ENCODE measurements at places on chromosomes 1 and 21.

GRCh38 chr1:208069908-208070307 is 159.0 kb upstream of the CD34 start:
- no peak for DNase-seq

- no peak for DNase-seq
Observed at GRCh38 chr1:176701151-176701866, 238.3 kb downstream of the PAPPA2 start.

- DNase-seq: no peak
Observed at GRCh38 chr21:35303085-35303484, 254.0 kb upstream of the RUNX1 start.

DNA sequence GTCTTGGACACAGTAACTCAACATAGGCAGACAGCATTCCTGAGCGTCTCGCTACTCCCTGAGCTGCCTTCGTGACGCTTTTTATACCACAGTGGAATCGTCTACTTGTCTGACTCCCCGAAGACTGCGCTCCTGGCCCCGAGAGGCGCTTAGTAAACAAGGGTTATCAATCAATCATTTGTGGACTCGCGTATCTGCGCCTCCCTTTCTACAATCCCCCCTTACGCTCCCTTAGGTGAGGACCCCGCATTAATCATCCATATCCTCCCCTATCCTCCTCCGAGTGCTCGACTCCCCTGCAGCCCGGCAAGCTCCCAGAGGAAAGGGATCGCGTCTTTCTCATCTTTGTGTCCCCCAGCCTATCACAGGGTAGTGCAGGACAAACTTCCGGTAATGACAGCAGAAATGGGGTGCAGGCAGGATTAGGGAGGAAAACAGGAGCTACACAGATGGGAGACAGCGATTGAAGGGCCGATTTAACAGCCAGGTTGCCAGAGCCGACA is 522 bp downstream of the TMEM59 start:
- DNase-seq: peak; percentile 66

GRCh38 chr21:33244082-33244778 is 14.5 kb downstream of the IFNAR2 start:
- DNase-seq: no peak

DNA sequence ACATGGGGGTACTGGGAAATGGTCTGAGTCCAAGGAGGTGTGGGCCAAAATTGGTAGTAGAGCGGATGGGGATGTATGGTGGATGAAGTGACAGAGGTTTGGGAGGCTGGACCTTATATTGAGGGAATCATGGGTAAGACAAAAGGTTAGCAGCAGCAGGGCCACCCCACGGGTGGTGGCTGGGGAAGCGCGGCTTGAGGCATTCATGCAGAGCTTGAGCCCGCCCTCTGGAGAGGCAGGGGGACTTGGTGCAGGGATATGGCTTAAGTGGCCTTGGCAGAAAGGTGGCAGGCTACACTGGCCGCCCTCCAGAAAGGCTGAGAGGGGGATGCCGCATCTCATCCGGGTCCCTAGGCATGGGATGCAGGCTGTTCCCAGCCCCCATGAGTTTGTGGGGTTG is 31.5 kb downstream of the HMGB4 start:
- DNase-seq: no peak

DNA sequence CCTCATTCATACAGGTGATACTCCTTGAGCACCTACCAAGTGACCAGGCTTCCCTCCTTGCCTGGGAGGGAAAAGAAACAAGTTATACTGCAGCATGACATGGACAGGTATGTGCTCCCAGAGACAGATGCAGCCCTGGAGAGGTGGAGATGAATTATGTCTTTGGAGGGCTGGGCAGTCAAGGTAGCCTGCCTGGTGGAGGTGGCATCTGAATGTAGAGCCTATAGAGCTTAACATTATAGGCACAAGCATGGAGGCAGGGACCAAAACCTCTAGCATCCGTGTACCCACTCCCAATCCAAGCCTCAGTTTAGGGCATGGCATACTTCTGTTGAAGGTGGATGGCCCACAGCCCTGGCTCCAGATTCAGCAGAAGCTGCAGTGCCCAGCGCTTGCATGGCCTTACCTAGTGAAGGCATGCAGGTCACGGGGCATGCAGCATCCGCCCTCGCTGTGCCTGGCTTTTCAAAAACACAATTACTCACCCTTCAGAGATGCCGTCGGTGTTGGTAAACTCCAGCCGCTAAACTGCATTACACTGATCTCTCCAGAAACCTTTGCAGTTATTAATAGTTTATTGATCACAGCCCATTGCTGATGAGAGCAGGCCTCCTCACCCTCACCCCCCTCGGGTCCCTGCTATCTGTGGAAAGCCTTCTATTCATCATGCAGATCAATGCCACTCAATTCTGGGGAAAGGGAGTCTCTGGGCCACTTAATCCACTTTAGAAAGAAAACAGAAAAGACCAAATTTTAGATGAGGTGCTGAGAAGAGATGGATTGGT is 151.1 kb upstream of the KLHDC7A start:
- DNase-seq: no peak

DNA sequence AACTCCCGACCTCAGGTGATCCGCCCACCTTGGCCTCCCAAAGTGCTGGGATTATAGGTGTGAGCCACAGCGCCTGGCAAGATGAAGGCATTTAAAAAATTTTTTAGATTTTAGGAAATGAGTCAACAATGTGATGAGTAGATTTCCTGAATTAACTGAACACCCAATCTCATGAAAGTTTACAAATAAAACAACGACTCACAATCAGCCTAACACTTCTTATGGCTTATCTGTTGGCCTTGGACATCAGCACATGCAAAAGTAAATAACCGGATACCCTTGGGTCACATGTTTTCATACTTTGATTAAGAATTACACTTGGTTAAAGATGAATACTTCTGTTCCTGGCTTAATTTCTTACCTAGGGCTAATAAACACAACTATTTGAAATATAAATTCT is 3.0 kb downstream of the GNG12 start:
- DNase-seq: no peak

DNA sequence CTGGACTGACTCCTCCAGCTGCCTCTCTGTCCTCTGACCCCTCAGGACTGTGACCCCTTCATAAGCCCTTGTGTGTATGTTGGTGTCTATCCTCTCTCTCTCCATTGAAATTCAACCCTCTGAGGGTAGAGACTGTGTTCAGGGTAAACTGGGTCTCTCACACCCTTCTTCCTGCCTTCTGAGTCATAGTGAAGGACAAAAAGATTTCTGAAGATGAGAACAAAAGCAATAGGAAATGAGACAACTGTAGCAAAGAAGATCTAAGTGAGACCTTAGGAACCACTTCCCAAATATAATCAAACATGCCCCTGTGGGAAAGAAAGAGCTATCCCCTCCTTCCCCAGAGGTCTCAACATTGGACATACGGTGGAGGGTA is 16.9 kb downstream of the NUAK2 start:
- no peak for DNase-seq

DNA sequence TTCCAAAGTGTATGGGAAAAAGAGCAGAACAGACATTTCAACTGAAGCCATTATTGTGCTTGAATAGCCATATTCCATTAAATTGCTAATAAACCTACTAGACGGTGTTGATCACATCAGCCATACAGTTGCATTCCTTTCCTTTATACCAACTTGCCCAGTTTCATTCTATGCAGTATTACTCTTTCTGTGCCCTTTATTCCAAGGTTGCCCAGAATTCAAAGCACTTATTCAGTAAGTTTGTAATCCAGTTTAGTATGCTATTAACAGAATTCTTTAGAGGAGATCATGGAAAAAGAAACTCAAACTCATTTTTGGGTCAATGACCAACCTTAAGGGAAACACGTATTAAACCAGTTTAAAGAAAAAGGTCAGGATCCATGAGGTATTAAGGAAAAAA is 89.5 kb downstream of the DDAH1 start:
- no peak for DNase-seq

- DNase-seq: no peak
Observed at GRCh38 chr1:5265438-5266075, 611.1 kb downstream of the AJAP1 start.

DNA sequence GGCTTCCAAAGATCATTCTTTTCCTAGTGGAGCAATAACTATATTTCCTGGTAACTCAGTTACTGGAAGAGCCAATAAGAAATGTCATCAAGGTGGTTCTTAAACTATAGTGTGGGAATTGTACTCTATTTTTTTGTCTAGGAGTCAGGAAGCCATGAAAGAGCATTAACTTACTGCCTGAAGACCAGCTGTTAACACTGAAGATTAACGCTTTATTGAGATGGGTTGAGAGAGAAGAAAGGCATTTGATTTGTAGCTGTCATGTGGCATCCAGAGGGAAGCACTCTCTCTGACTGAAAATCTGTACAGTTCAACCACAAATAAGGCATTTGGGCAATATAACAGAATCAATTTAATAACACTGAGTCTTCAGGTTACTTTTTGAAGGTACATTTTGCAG is 76.0 kb downstream of the DNM3 start:
- no peak for DNase-seq

DNA sequence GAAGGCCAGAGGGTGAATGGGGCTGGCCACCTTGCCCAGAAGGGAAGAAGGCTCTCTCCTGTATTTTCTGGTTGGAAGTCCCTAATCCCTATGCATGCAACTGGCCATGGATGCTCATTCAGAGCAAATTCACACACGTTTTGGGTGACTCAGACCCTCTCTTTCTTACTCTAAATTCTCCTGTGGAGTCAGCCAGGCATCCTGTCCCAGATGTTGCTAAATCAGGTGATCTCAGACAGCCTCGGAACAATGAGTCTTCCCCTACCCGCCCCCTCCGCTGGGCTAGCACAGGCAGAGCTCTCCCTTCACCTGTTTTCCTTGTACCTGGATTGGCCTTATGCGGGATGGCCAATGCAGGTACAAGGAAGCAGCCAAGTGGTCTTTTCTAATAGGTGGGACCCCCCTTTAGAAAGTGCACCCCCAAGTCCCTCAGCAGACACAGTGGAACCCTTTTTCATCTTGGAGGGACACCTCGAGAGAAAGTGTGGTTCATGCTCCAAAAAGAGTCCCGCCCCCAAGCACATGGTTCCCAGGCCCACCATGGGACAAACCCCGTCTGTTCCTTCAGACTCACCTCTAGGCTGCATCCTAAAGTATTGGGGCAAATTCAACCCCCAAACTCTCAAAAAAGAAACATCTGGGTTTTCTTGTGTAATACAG is 8.6 kb downstream of the S100A6 start:
- DNase-seq: no peak

DNA sequence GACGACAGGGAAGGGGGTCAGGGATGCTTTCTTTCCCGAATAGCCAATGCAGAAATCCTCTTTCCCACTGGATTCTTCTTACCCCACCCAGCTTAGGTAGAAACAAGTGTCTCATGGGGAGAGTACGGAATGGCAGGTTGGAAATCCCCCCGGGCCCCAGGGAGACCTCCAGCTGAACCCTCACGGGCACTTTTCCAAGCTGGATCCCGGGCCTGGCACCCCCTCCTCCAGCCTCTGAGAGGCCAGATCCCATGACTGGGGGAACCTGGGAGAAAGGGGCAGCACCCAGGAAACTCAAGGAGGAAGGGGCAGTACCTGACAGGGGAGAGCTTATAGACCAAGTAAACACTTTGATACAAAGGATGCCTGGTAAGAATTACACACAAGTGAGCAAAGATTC is 1.3 kb downstream of the PKP1 start:
- DNase-seq: no peak

DNA sequence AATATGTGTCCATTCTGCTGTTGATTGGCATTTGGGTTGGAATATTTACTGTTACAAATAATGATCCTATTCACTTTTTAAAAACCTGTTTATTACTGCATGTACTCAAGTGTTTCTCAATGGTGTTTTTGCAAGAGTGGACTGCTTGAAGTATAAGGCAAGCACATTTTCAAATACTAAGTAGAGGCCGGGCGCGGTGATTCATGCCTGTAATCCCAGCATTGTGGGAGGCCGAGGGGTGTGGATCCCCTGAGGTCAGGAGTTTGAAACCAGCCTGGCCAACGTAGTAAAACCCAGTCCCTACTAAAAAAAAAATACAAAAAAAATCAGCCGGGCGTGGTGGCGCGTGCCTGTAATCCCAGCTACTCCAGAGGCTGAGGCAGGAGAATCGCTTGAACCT is 276.9 kb upstream of the ADGRL4 start:
- no peak for DNase-seq

- DNase-seq: peak; percentile 60
Observed at GRCh38 chr1:6523566-6523965, 30.7 kb downstream of the NOL9 start.

DNA sequence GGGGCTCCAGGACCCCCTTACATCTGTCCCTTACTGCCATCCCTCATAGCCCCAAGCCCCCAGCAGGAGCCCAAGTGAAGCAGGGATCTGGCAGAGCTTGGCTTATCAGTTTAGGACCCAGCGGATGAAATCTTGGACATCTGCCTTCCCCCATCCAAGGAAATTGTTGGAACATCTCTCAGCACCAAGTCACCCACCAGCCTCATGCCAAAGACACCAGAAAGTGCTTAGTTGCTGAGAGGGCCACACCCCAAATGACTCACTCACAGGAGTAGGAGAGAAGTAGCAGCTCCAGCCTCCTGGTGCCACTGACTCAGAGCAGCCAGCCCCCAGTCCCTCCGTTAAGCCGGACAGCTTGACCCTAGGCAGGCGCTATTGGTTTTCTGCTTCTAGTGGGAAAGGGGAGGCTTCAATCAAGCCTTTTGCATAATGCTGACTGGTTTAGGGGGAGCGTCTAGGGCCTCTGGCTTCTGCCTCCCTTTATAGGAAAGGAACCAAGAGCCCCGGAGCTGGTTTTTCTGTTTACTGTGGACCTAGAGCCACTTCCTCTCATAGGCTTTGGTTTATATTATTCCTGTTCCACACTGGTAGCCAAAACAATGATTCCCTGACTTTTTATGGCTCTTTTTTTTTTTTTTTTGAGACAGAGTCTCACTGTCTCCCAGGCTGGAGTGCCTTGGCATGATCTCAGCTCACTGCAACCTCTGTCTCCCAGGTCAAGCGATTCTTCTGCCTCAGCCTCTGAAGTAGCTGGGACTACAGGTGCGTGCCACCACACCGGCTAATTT is 114.2 kb upstream of the IPO9 start:
- DNase-seq: peak; percentile 96

DNA sequence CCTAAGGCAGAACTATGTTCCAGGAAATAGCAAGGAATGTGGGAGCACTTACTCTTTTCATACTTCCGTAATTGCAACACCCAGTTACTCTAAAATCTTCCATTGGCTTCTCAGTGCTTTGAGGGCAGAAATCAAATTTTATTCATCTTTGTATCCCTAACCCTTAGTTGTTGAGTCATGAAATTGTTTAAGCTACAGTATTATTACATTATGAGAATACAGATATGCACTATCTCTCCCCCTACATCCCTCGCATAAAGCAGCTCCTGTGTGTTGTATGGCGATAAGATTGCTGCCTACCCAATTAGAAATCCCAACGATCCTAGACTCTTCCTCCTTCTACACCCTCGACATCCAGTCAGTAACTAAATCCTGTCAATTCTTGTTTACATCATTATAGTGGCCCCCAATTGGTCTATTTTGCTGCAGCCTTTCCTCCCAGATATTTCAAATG is 2.6 kb downstream of the AIDA start:
- no peak for DNase-seq

DNA sequence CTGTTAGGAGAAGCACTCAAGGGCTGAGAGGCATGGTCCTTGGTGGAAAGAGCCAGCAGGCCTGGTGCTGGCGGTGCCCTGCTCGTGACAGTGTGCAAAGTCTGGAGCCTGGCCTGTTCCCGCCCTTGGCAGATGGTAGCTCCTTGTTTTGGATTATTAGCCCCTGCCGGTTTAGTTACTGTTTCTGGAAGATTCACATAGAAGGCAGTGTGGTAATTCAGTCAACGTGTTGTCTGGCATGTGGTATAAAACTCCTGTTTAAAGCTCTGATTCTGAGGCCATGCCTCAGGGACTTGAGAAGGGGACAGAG is 6.8 kb downstream of the PKNOX1 start:
- no peak for DNase-seq
